ENCODE measurements at places on chromosomes 11 and 22. TPM values are rescaled to one million over a fixed set of nuclear protein-coding genes. Genes with fewer than 3 reads are reported as not detected.

DCHS1 gene
- 11.2 TPM for total RNA-seq

DNA sequence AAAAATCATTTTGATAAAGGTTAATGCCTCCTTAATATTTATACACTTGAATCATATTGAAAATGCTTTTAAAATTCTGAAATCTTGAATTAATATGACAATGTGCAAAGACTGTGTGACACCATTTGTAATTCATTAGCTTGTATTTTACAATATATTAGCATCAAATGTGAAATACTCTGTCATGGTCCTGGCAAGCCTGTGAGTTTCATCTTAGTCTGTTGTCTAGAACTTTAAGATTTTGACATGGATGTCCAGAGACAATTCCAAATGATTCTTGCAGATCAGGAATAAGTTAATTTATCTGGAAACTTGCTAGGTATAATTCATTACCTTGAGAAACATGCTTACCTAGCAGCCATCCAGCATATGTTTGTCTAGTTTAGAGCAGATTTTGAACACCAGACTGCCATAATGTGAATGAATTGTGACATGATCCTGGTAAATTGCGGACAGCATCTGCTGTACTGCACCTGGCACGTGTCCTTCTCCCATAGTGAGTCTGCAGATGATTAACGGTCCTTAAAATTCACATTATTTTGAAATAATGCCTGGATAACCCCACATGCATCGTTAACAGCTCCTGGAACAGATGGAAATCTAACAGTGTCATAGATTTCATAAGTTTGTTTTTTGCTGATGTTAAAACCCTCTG, 34.5 kb upstream of the DEUP1 start:
- no peak for DNase-seq
- no peak overlapping the region for H3K4me3 ChIP-seq
- no peak overlapping the region for H3K27ac ChIP-seq
- no peaks in the 10 kb centered on the region for H3K27me3 ChIP-seq

DNA sequence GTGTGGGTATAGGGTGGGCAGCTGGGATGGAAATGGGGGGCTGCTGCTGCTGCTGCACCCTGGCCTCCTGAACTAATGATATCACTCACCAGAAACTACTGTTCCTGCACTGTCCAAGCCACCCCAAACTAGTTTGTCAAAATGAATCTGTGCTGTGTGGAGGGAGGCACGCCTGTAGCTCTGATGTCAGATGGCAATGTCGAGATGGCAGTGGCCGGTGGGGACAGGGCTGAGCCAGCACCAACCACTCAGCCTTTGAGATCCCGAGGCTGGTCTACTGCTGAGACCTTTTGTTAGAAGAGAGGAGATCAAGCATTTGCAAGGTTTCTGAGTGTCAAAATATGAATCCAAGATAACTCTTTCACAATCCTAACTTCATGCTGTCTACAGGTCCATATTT, 1.3 kb downstream of the RAG1 start:
- H3K4me1 ChIP-seq: no peaks in the 10 kb centered on the region
- DNase-seq: no peak
- H3K4me3 ChIP-seq: no peak overlapping the region
- H3K27me3 ChIP-seq: no peaks in the 10 kb centered on the region
- no peak overlapping the region for H3K27ac ChIP-seq
- no peaks in the 10 kb centered on the region for H3K36me3 ChIP-seq

DNA sequence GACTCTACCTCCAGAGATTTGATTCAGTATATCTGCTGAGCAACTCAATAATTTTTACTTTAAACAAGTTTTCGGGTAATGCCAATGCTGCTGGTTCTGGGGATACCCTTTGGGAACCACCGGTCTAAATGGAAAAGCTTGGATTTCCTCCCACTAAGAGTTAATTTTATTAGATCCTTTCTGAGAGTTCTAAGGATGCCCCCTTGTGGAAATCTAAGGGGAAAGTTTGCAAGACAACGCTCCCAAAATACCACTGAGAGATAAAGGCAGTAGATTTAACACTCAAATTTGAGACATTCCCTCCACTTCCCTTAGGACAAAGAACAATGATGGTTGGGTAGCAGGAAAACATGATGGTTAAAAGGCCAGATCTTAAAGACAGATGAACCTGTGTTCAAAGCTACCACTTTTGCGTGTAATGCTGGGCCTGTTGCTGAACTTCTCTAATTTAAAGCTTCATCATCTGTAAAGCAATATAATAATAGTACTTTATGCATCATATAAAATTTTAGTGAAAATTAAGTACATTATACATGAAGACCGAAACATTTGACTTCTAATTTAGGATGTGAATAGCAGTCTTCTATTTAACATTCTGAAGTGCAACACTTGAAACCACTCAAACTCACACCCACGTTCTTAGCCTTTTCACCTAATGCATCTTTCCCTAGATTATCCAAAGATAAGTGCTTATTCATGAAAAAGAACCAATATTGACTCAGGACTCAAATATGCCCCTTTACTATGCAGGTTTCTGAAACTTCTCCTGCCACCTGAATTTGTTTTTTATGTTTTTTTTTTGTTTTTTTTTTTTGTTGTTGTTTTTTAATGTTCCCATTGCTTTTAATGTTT, 110.1 kb upstream of the LUZP2 start:
- no peaks in the 10 kb centered on the region for H3K4me1 ChIP-seq
- H3K27ac ChIP-seq: no peak overlapping the region
- DNase-seq: no peak
- H3K36me3 ChIP-seq: no peaks in the 10 kb centered on the region

SCN4B gene
- total RNA-seq: 5.6 TPM

- no peaks in the 10 kb centered on the region for H3K27me3 ChIP-seq
- H3K27ac ChIP-seq: peak overlapping the region; percentile 42
- no peaks in the 10 kb centered on the region for H3K36me3 ChIP-seq
- no peak overlapping the region for H3K4me3 ChIP-seq
Measured at GRCh38 chr11:11979488-11980117, 28.8 kb downstream of the DKK3 start.

- no peaks in the 10 kb centered on the region for H3K36me3 ChIP-seq
- H3K4me1 ChIP-seq: no peaks in the 10 kb centered on the region
- H3K27ac ChIP-seq: no peak overlapping the region
- no peak for DNase-seq
- no peak overlapping the region for H3K4me3 ChIP-seq
- no peaks in the 10 kb centered on the region for H3K27me3 ChIP-seq
Measured at GRCh38 chr22:44723801-44724200, 21.8 kb downstream of the PRR5 start.

- no peak overlapping the region for H3K4me3 ChIP-seq
- H3K27ac ChIP-seq: no peak overlapping the region
- no peaks in the 10 kb centered on the region for H3K4me1 ChIP-seq
- no peaks in the 10 kb centered on the region for H3K36me3 ChIP-seq
- DNase-seq: no peak
Measured at GRCh38 chr11:35897019-35897418, 46.8 kb upstream of the LDLRAD3 start.

HBE1 gene
- total RNA-seq: not detected

IL18 gene
- total RNA-seq: 4.0 TPM

ZP1 gene
- total RNA-seq: 0.80 TPM

GPHA2 gene
- not detected for total RNA-seq

GLYAT gene
- total RNA-seq: not detected

- DNase-seq: no peak
- peak overlapping the region; percentile 43 for H3K27ac ChIP-seq
- H3K4me3 ChIP-seq: peak overlapping the region; percentile 36
- no peaks in the 10 kb centered on the region for H3K4me1 ChIP-seq
- no peaks in the 10 kb centered on the region for H3K36me3 ChIP-seq
Measured at GRCh38 chr11:5625281-5625680, 480 bp downstream of the TRIM34 start.

DNA sequence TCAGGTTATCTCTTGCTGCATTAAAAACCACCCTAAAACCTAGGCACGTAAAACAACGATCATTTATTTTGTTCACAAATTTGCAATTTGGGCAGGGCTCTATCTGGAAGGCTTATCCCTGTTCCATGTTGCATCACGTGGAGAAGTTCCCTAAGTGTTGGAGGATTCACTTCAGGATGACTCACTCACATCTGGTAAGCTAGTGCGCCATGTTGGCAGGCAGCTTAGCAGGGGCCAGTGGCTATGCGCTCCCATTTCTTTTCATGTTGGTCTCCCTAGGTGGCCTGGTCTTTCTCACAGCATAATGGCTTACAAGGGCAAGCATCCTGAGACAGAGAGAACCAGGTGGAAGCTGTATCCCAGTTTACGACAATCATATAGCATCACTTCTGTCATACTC, 226.8 kb downstream of the BLID start:
- no peaks in the 10 kb centered on the region for H3K36me3 ChIP-seq
- H3K27me3 ChIP-seq: no peaks in the 10 kb centered on the region
- no peak for DNase-seq
- H3K27ac ChIP-seq: no peak overlapping the region
- H3K4me1 ChIP-seq: no peaks in the 10 kb centered on the region

PARVA gene
- total RNA-seq: 55.1 TPM

GAS2 gene
- 7.0 TPM for total RNA-seq

PPM1F gene
- 31.6 TPM for total RNA-seq

SERPING1 gene
- 88.7 TPM for total RNA-seq

DNA sequence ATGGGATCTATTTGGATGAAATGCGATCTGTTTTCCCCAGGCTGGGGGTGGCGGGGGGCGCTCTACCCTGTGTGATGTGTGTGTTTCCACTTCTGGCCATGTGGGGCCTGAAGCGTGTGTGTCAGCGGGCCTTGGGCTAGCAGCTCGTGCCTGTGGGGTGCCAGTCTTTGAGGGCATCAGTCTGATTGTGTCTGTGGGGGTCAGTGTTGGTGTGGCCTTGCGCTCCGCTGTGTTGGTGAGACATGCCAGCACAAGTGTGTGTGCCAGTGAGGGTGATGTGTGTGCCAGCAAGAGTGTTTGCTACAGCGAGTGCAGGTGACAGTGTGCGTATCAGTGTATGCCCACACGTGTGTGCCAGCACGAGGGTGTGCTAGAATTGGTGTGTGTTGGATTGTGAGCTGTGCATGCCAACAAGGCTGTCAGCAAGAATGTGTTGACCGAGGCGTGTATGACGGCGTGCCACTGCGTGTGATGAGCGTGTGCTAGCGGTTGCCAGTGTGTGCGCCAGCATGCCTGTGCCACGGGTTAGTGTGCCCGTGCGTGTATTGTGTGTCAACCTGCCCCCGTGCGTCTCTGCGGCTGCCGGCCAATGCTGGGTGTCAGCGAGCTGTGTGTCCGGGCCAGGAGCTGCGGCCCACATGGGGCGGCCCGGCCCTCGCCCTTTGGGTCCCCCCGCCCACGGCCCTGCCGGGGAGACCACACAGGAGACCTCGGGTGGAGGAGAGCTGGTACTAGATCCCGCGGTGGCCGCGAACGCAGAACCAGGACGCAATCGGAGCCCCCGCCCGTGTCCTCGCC, 519 bp downstream of the ARRB1 start:
- H3K4me1 ChIP-seq: peaks cover 28% of the 10 kb centered on the region
- peak overlapping the region; percentile 70 for H3K4me3 ChIP-seq
- H3K27me3 ChIP-seq: no peaks in the 10 kb centered on the region
- H3K36me3 ChIP-seq: no peaks in the 10 kb centered on the region
- peak overlapping the region; percentile 94 for H3K27ac ChIP-seq

DUSP18 gene
- total RNA-seq: 12.5 TPM

GRCh38 chr22:39176714-39177455, 24.4 kb upstream of the CBX7 start:
- peaks cover 23% of the 10 kb centered on the region for H3K4me1 ChIP-seq
- H3K27ac ChIP-seq: peak overlapping the region; percentile 47
- H3K4me3 ChIP-seq: no peak overlapping the region
- no peaks in the 10 kb centered on the region for H3K36me3 ChIP-seq
- no peak for DNase-seq

All from prostate gland (tissue), 2 donors.